ENCODE measurements at places on chromosomes 4 and X. TPM values are rescaled to one million over a fixed set of nuclear protein-coding genes. Genes with fewer than 3 reads are reported as not detected.

GRCh38 chr4:88981556-88981955 lies 75.4 kb downstream of the FAM13A start:
- DNase-seq = no peak

GRCh38 chr4:99572527-99573240 lies 1.9 kb upstream of the MTTP start:
- no peak for DNase-seq

- no peak for DNase-seq
Measured at GRCh38 chr4:158213466-158213865, 3.2 kb downstream of the TMEM144 start.

- DNase-seq = no peak
Measured at GRCh38 chrX:16920075-16920474, 26.4 kb upstream of the REPS2 start.

MAGEA8 gene
- polyA plus RNA-seq = not detected

FRMPD3 gene
- 0.04 TPM for polyA plus RNA-seq

SYTL4 gene
- 0.19 TPM for polyA plus RNA-seq

UGT2B15 gene
- 5.0 TPM for polyA plus RNA-seq

UTP3 gene
- 14.0 TPM for polyA plus RNA-seq

UGT2A3 gene
- polyA plus RNA-seq = not detected
